Activated T-cell treated with anti-CD3 and anti-CD28 coated beads for 24 hours (primary cell): ENCODE measurements at places on chromosomes 6 and 20.

GRCh38 chr20:47198254-47198671 lies 158.2 kb downstream of the ZMYND8 start:
- peak; percentile 36 for DNase-seq

- DNase-seq: no peak
These were observed 880.8 kb upstream of the SLC35B3 start for GRCh38 chr6:9315966-9316650.

- no peak for DNase-seq
These were observed 9.6 kb downstream of the LRP11 start for GRCh38 chr6:149854532-149854931.

DNA sequence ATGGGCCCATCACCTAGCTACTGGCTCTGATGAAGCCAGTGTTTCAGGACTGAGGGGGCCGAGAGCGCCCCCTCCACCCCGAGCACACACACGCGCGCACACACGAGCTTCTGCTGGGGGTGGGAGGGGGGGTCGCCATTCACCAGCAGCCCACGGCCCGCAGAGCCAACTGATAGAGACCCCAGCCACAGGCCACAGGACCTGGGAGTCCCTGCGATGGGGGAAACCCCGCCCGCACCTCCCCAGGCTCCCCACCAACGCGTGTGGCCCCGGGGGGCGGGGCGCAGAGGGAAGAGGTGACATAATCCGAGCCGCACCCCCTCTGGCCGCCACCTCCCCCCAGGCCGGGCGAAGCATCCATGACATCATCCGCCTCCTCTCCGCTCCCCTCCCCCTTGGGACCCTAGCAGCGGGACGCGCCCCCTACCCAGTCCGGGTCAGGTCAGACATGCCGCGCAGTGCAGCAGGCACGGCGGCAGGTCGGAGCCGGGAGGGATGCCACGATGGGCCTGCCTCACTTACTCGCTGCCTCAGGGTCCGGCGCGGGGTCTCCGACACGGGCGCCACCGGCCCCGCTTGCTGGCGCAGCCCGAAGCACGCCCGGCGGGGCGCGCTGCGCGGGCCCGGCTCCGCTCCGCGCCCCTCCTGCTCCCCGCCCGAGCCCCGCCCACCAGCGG lies at the start of gene LZTS3:
LZTS3 (minus strand) TSS at position 617 of the 677 bp plus-strand sequence. CDS start 6,386 bp downstream, outside the sequence.
- DNase-seq: peak; percentile 59

- no peak for DNase-seq
These were observed 29.4 kb upstream of the KIAA1586 start for GRCh38 chr6:57017069-57017468.

- no peak for DNase-seq
These were observed 27.0 kb upstream of the MARCKS start for GRCh38 chr6:113830140-113830539.

GRCh38 chr20:1524004-1524403 lies 32.8 kb upstream of the SIRPB2 start:
- DNase-seq: no peak

DNA sequence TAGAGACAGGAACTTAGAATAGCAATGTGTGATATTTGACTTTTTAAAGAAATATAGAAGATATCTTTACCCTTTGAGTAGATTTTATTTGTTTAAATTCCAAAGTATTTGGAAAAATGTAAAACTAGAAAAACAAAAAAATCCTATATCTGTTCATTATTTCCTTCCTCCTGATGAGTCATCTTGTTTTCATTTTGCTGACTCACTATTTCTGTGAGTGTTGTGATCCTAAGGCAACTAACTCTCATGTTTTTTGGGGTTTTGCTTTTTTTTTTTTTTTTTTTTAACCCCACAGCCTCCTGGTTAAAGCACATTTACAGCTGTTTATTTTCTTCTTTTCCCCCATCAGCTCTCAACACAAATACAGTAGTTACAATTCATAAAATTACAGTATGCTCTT lies 37.8 kb upstream of the THEMIS start:
- DNase-seq: no peak

GRCh38 chr20:59158673-59159072 lies 4.9 kb upstream of the ZNF831 start:
- DNase-seq: no peak

DNA sequence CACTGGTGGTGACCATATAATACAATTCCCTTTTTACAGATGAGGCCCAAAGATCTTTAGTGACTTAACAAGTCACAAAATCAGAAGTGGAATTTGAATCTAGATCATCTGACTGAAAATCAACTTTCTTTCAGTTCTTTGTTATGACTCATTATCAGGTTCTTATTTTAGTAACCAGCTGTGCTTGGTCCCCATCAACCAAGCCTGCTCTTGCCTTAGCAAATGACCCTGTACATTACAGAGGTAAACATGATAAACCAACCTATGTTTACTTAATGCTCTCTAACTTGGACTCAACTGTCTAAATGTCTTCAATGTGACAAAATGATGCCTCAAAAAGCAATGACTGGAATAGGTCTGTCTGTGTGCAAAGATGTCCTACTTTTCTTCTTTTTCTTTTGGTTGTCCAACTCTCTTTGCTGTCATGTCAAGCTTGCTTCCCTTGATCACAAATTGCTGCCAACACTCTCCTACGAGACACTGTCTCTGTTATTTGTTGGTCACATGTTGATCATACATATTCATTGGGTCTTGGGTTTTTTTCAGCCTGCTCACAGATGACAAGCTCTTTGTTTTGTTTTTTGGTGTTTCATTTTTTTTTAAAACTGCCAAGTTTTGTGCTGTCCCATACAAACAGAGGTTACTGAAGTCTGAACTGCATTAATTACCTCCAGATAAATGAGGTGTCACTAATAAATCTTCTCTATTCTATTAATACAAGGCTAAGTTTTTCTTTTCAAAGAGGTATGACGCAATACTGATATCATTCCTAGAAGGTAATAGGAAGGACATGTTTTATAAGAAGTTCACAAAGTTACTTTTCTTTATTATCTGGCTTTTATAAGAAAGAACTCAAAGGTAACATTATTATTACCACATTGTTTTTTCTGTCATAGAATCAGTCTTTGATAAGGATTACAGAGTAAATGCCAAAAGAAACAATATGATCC lies 62.2 kb upstream of the PLN start:
- no peak for DNase-seq

DNA sequence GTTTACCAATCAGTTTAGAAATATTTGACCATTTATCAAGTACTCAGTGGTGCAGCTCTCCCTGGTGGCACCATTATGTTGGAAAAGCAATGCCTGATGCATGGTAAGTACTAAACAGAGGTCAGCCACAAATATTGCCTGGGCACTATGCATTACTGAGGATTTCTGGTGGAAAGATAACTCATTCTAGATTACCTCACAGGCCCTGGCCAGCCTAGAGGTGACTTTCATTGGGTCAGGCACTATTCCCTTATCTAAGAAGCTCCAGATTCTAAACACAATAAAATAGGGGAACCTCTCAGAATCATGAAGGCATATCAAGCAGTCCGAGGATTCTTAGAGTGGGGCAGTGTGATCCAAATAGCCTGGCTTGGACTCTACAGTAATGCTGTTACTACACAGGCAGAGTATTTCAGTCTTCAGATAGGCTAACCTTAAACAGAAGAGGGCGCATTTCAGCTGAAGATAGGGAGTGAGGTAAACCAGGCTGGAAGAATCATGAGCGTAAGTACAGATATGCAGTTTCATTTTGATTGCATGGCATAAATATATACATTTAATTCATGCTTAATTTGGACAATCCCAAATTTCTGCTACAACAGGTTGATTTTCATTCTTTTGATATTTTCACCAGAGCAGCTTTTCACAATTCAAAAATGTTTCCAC lies 12.1 kb downstream of the LGSN start:
- no peak for DNase-seq
